ENCODE measurements at places on chromosomes 16 and 17. TPM values are rescaled to one million over a fixed set of nuclear protein-coding genes. Genes with fewer than 3 reads are reported as not detected.

The HOXB7 gene
- 0.25 TPM for total RNA-seq

The MT2A gene
- total RNA-seq = 268 TPM

DNA sequence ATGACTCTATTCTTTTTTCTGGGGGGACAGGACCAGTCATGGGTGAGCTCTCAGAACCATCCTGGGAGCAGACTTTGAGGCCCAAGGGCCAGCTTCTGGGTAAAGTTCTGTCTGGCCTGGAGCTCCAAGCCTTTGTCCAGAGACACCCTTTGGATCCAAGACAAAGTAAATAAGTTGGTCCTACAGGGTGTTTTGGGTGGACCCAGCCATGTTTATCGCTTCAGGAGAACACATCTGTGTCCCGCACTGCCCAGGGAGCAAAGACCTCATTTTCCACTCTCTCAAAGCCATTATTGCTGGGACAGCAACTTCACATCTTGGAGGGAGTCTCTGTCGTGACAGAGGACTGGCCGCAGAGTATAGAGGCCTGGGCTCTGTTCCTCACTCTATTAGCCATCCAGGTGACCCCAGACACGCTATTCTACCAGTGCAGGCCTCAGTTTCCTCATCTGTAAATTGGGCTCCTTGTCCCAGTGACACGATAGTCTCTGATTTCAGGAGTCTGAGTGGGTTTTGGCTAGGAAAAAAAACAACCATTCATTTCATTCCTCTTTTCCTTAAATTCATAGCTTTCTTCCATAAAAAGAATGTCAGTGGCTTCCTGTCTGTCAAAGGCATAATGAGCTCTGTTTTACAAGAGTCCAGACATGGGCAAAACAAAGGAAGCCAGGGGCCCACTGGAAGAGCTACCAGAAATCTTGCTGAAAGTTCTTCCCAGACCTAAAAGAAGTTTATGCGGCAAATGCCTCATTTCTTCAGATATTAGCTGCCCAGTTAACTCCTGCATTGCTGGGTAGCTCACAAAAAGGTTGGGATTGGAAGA is 62.4 kb downstream of the PECAM1 start:
- no peak for DNase-seq

The CCL23 gene
- total RNA-seq = not detected

The SLC5A11 gene
- not detected for total RNA-seq

DNA sequence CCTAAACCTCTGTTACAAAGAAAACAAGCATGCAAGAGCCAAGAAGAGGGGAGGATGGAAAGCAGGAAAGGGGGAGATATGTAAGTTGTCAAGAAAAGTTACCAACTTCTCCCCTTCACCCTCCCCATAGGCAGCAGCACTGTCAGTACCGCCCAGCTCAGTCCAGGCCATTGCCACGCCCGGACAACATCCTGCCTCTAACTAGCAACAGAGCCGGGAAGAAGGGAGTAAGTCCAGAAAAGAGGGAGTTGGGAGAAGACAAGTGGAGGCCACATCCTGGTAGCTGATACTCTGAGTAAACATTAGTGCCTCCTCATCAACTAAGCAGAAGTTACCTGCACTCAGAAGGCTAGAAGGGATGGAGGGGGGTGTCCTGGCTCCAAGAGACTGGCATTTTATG is 113.6 kb downstream of the SMG6 start:
- DNase-seq = no peak

DNA sequence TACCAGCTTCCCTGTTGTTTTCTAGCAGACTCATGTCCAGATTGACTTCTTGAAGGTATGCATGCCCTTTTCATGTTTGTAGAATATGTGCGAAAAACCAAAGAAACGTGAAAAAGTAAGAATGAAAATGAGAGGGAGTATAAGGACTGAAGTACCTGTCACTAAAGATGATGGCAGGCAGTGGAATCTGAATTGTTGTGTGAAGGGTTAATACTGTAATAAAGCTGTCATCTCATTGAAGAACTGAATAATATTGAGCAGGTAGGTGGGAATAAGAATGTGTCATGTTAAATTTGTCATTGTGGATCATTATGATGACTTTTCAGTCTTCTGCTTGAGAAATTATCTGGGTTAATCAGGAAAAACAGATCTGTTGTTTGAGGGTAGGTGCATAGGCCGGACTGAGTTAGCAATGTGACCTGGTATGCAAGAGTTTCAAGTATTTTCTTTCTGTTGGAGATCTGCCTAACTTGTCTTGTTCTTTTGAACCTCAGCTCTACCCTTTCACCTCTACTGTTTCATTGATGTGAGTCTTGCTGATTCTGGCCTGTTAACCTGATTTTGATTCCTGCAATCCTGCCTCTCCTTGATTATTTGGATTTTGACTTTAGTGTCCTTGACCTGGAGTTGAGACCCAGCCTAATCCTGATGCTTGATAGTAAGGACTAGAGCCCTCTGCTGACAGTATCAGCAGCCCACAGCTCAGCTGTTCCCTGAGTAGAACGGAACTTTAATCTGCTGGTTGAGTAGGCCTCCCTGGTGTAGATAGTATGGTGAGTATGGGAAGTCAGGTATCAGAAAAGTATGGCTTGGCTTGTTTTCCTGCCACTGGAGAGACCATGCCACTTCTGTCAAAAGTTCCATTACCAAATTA is 64.6 kb downstream of the MAP2K4 start:
- no peak for DNase-seq

GRCh38 chr16:66044556-66044955 is 321.9 kb upstream of the CDH5 start:
- no peak for DNase-seq

The TENT4B gene
- 21.4 TPM for total RNA-seq

- DNase-seq = no peak
Measured at GRCh38 chr16:50246299-50247122, 19.8 kb upstream of the ADCY7 start.

The SEC14L5 gene
- total RNA-seq = not detected

DNA sequence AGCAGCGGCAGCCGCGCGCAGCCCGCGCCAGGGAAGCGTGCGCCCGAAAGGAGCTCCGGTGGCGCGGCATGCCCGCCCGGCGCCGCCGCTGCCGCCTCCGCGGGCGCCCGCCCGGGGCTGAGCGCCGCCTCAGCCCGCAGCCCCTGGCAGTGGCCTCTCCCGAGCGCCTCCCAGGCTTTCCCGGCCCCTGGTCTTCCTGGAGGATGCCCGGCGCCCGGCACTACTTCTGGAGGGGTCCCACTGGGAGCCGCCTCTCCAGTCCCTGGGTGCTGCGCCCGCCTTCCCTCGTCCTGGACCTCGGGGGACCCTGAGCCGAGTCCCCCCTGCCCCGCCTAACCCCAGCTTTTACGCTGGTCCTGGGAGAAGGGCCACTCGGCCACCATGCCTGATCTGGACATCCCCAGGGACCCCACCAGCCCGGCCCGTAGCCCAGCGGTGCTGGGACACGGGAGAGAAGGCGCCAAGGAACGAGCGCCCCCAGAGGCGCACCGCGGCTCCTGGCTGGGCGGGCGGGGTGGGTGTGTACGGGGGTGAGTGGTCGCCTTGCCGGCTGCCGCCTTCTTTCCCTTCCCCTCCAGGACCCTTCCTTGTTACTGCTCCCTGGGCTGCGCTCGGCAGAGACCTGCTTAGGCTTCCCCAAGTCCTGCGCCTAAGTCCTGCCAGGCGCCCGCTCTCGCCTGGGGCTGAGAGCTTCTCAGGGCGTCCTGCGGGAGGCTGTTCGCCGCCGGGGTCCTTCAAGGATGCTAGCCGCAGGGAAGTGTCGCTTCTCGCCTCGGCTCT is 704 bp downstream of the ASIC2 start:
- no peak for DNase-seq

- DNase-seq = no peak
Measured at GRCh38 chr17:9146064-9146463, 124.8 kb downstream of the NTN1 start.

The EPX gene
- total RNA-seq = not detected

GRCh38 chr16:87324411-87325275 is 7.5 kb upstream of the C16orf95 start:
- peak; percentile 54 for DNase-seq

The KRTAP4-9 gene
- total RNA-seq = not detected

The KRT40 gene
- total RNA-seq = not detected

The ZNF469 gene
- 0.23 TPM for total RNA-seq

DNA sequence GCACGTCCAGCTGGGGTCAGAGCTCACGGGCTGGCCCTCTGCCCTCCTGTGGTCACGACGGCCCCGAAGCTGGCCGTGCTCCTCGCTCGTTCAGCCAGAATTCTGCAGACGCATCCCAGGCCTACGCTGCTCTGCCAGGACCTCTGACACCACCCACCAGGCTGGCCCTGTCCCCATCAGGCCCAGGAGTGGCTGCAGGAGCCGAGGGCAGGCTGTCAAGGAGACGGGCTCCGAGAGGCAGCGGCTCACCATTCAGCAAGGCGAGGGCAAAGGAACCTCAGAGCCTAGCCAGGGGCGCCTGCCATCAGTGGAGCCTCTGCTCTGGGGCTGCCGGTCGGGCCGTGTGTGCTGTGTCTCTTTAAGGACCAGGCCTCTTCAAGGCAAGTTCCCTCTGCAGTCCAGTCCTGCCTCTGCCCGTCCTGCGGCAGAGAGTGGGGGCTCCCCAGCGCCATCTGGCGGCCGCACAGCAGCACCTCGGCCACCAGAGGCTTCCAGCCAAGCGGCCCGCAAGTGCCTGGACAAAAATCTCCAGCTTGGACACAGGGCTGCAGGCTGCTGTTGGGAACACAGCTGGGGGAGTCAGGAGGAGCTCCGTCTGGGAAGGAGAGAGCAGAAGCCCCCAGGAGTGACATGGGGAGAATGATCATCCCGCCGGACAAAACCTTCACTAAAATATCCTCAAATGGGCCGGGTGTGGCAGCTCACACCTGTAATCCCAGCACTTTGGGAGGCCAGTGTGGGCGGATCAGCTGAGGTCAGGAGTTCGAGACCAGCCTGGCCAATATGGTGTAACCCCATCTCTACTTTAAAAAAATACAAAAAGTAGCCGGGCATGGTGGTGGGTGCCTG is 7.4 kb upstream of the ABR start:
- peak; percentile 72 for DNase-seq

DNA sequence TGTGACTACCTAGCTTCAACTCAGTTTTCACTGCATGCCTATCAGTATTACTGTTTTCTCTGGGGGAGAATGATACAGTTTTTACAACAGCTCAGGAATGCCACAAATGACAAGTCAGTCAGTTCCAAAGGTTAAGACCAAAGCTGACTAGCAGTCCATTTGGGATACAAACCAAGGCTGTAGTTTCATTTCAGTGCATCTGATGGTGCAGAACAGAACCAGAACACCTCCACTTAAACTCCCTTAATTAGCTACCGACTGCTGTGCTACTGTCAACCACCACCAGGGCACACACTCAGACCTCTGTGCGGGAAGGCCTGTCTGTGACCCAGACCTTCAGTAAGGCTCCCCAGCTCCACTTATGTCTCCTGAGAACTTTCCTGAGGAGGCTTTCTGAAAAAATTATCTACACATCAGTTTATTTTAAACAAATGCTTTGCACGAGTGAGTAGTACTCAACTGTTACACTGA is 20.4 kb downstream of the NFE2L1 start:
- DNase-seq = peak; percentile 17

- DNase-seq = no peak
Measured at GRCh38 chr16:66070140-66070917, 296.2 kb upstream of the CDH5 start.

DNA sequence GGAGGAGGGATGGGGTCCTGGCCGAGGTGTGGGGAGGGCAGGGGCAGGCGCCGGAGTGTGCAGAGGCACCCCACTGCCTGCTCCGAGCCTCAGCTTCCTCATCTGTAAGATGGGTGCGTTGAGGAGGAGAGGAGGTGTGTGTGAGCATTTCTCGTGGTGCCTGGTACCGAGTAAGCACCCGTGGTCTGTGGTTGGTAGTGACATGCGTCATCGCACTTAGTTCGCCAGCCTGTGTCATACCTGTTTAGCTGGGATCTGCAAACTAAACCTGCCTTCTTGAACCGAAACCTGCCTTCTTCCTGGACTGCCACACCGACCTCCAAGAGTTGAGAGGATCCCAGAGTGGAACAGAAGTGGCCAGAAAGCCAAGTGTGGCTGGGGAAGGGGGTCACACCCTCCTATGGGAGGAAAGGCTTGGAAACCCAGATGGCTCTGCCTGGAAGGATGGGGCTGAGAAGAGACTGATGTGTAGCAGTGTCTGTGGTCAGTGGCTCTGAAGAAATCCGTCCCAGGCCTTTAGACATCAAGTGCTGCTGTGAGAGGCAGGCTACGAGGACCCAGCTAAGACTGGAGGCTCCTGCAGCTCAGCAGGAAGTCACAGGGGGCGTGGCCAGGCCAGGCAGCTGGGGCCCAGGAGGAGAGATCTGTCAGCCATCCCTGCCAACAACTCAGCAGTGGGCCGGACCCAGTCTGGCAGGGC is 162.6 kb upstream of the PLCG2 start:
- peak; percentile 79 for DNase-seq

Data from activated CD4-positive, alpha-beta T cell treated with anti-CD3 and anti-CD28 coated beads, Interleukin-2, amount 10 ng/mL, durations not matched to agents 7 days and 5 days (primary cell).